ENCODE measurements at places on chromosomes 16 and 17.

DNA sequence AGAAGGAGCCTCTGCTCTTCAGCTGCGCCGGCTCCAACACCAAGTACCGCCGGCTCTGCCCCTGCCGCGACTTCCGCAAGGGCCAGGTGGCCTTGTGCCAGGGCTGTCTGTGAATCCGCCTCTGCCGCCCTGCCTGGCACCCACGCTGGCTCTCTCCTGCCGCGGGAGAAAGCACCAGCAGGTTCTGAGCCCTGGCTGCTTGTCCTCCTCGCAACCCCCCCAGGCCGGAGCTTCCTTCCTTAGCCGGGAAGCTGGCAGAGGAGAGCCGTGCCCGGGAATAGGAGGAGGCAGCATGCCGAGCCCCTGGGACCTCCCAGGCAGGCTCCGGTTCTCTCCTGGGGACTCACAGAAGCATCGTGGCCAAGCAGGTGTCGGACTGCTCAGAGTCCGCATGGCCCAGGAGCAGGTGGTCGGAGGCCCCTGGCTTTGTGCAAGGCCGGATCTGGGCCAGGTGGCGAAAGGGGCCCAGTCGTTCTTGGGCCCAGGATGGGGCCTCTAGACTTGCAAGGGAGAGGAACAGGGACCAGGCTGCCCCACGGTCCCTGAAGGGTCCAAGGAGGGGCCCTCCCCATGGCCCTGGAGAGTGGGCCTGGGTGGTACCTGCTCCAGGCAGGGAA, 80.6 kb downstream of the MGAT5B start:
- no peak for DNase-seq

DNA sequence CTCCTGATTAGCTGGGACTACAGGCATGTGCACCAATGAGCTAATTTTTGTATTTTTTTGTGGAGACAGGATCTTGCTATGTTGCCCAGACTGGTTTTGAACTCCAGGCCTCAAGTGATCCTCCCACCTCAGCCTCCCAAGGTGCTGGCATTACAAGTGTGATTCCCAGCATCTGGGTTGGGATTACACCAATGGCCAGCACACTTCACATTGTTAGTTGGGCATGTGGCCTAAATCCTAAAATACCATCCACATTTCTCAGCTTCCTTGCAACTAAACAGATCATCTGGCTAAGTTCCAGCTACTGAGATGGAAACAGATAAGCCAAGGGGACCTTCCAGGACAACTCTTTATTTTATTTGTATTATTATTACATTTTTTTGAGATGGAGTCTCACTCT, 9.9 kb downstream of the RABEP2 start:
- no peak for DNase-seq

DNA sequence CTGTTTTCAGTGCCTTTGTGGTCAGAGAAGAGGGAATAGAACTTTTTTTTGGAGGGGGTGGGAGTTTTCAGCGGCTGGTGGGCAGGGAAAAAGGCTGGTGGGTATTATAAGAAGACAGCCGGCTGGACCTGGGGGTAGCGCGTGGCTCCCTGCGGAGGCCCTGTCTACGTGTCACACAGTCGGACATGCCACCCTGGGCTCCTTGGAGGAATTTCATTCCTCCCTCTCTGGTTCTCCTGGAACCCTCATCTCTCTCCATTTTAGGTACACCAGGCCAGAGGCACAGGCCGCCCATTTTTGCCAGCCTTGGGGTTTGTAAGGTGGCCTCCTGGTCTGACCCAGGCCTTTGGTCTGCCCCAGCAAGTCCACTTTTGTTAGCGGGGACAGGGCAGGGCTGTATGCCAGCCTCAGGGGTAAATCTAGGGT, 908 bp downstream of the FKBP10 start:
- no peak for DNase-seq

DNA sequence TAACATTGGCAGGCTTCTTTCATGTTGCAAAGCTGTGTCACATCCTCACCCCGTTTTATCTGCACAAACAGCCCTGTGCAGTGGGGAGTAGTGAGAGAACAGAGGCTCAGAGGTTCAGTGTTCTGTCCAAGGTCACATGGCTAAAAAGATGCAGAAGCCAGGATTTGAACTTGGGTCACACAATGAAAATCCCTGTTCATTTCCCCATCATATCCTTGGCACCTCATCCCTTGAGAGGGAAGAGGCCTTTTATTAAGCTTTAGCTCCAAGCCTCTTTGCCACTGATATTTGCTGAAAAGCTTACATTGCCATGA, 106.6 kb downstream of the AMFR start:
- DNase-seq, result no peak

DNA sequence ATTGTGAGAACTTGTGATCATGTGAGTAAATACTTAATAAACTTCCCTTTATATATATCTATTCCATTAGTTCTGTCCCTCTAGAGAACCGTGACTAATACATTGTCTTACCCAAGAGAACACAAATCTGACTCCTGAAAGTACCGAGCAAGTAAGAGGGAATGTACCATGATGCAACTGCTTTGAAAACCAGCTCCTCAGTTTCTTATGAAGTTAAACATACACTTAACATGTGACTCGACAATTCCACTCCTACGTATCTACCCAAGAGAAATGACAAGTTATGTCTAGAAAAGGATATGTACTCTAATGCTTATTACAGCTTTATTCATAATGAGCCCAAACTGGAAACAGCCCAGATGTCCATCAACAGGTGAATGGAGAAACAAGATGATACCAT, 8.8 kb upstream of the GJD3 start:
- no peak for DNase-seq

- DNase-seq, result no peak
Observed at GRCh38 chr17:13073018-13073417, 55.2 kb upstream of the ELAC2 start.

DNA sequence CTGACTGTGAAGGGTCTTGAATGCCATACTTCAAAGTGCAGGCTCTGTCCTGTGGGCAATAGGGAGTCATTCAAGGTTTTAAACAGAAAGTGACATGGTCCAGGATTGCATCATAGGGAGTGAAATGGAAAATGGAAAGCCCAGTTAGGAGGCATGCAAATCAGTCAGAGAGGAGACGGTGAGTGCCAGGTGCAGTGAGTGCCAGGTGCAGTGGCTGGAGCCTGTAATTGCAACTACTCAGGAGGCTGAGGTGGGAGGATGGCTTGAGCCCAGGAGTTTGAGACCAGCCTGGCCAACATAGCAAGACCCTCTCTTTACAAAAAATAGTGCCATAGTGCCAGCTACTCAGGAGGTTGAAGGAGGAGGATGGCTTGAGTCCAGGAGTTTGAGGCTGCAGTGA, 35.2 kb upstream of the SIAH1 start:
- no peak for DNase-seq

DNA sequence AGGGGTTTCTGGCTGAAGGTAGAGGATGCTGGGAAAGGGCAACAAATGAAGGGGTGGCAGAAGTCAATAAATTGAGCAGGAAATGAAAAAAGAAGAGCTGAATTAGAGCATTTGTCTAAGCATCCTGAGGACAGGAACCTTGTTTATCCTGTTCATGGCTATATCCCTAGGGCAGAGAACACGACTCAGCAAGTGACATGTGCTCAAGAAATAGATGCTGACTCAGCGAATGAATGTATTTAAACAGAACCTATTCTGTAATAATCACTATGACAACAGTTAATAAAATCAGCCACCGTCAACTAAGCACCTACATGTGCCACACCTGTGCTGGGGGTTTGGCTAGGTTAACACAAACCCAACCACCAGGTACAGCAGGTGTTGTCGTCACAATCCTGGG, 80.3 kb downstream of the CDK5R1 start:
- DNase-seq, result no peak

GRCh38 chr17:14840616-14841231, 424.4 kb downstream of the PMP22 start:
- no peak for DNase-seq

GRCh38 chr17:73748508-73748907, 104.3 kb upstream of the SDK2 start:
- DNase-seq, result no peak

DNA sequence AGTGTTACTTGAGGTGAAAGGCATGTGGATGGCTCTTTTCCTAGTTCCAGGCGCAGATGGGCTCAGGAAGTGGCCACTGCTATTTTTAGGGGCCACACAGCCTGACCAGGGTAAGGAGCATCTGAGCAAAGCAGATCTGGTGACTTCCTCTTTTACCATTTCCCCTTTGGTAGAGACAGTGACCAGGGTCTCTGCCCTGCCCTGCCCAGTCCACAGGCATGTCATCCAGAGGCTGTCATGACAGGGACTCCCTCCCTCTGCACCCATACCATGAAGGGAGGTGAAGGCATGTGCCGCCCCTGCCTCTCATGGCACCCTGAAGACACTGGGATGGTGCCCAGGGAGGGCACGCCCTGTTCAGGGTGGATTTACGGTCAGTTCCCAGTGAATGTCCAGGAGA, 2.2 kb downstream of the PLA2G15 start:
- peak; percentile 36 for DNase-seq

DNA sequence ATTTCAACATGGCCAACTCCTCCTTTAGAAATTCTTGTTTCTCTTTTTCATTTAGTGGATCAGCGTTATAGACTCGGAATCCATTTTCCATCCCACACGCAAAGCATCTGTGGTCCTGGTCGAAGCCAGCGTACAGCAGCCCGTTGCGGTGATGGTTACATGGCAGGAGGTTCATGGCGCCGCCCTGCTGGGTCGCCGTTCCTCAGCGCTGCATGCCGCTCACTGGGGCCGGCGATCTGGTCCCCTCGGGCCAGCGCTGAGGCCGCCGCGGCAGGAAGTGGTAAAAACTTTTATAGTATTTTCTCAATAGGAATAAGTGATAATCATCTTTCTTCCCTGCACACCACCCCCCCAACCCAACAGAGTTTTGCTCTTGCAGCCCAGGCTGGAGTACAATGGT, 29.9 kb upstream of the RHOT1 start:
- no peak for DNase-seq

DNA sequence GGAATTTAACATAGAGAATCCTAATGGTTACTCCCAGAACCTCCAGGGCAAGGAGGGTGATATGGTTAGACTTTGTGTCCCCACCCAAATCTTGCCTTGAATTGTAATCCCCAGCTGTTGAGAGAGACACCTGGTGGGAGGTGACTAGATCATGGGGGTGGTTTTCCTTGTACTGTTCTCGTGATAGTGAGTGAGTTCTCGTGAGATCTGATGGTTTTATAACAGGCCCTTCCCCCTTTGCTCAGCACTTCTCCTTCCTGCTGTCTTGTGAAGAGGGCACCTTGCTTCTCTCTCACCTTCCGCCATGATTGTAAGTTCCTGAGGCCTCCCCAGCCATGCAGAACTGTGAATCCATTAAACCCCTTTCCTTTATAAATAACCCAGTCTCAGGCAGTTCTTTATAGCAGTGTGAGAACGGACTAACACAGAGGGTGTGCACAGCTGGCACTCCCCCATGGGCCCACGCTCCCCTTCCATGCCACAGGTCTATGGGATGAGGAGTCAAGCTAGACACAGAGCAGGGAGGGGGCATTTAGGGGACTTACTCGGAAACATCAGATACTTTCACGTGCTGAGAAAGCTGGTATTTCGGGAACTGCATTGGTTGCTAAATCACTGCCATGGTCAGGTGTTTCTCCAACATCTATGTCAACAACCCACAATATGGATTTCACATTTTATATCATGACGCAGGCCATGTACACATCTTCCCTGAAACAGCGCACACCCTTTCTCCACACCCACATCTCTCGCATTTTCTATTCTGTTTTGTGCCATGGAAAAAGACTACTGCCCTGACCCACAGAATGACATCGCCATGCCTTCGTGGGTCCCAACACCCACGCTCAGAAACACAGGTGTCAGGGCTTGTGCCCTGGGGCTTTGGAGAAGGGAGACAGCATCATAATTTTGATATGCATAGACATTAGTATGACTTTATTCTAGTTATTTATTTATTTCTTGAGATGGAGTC, 199.1 kb upstream of the GSE1 start:
- DNase-seq, result no peak

GRCh38 chr16:56203052-56203451, 11.8 kb downstream of the GNAO1 start:
- peak; percentile 66 for DNase-seq

GRCh38 chr17:39573447-39574298, 34.0 kb downstream of the NEUROD2 start:
- peak; percentile 13 for DNase-seq

DNA sequence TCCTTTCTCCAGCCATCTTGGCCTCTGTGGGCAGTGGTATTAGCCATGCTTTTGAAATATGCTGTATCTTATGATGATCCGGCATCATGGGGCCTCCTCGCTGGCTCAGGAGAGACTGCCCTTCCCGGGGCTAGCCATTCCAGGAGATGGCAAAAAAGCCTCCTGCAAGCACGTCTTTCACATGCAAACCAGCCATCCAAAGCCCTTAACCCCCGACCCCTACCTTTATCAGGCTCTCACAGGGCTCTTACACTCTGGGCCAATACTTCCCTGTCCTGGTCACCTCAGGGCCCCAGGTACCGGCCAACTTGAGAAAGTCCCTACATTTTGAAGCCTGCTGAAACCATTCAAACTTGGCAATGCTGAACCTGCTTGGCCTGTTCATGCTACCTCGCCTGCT, 36.4 kb downstream of the MYH13 start:
- DNase-seq, result no peak

GRCh38 chr17:43994272-43995149, 9.9 kb upstream of the NAGS start:
- peak; percentile 62 for DNase-seq

- DNase-seq, result no peak
Observed at GRCh38 chr17:63431939-63432804, 13.9 kb downstream of the CYB561 start.

DNA sequence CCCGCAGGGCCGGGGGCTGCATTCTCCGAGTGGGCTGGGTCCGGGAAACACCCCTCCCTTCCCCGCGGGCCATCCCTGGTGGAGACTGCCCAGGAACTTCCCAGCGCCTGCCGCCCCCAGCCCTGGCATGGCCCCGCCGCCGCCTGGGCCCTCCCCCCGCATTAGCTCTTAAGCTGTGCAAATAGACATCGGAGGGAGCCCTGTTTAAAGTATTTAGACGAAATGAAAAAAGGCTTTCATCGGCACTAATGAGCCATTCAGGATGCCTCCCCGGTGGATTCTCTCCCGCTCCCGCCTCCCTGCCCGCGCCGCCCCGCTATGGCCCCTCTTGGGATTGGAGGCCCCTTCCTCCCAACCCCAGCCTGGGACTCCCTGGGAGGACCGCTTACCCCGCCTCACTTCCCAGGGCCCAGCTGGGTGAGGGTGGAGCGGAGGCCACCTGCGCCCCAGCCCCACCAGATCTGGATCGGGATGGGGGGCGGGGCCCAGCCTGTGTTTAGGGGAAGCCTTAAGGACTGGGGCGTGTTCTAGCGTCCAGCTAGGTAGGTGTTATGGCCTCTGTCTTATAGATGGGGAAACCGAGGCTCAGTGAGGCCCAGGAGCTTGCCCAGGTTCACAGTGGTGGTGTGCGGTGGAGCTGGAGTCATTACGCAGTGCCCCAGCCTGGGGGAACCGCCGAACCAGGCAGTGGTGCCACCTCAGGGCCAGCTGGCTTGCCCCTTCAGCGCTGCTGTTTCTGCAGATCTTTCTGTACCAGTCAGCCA, 19.7 kb downstream of the SEZ6 start:
- no peak for DNase-seq

- peak; percentile 61 for DNase-seq
Observed at GRCh38 chr16:1152651-1153259, at the start of gene CACNA1H. Gene CACNA1H, plus strand, starts transcription at chr16:1153106. Its CDS starts 632 bp downstream, at chr16:1153738.

GRCh38 chr17:37726891-37727675, 17.8 kb downstream of the HNF1B start:
- DNase-seq, result no peak
